Bronchus fibroblast of lung (primary cell): ENCODE measurements at places on chromosomes 5 and 9. TPM values are rescaled to one million over a fixed set of nuclear protein-coding genes. Genes with fewer than 3 reads are reported as not detected.

The RANBP3L gene
- total RNA-seq, result not detected in 2 replicates

The LRRC14B gene
- not detected in 2 replicates for total RNA-seq

The TIFAB gene
- total RNA-seq, result not detected in 2 replicates

The IFNE gene
- 0.17 TPM in 1 of 2 replicates, not detected in the other for total RNA-seq

The BSPRY gene
- total RNA-seq, result not detected in 2 replicates

The FIBCD1 gene
- 7.9 and 11.1 TPM in 2 replicates for total RNA-seq

The PRUNE2 gene
- 3.6 and 4.4 TPM in 2 replicates for total RNA-seq

The AGXT2 gene
- not detected in 2 replicates for total RNA-seq

The ANKDD1B gene
- 0.15 TPM in 1 of 2 replicates, not detected in the other for total RNA-seq

The SERF1A gene
- total RNA-seq, result 1.5 and 5.2 TPM in 2 replicates

The IL13 gene
- total RNA-seq, result not detected in 2 replicates

The CTSV gene
- 0.89 and 1.0 TPM in 2 replicates for total RNA-seq

The DBN1 gene
- 224 and 238 TPM in 2 replicates for total RNA-seq

The SLC36A3 gene
- not detected in 2 replicates for total RNA-seq

The OTP gene
- not detected in 2 replicates for total RNA-seq

The LCN9 gene
- total RNA-seq, result not detected in 2 replicates

The CHSY3 gene
- 1.8 and 2.4 TPM in 2 replicates for total RNA-seq

The FOXB2 gene
- not detected in 2 replicates for total RNA-seq

The FYB1 gene
- not detected in 2 replicates for total RNA-seq

The CSF2 gene
- total RNA-seq, result 0.74 and 0.84 TPM in 2 replicates

The FKBP15 gene
- total RNA-seq, result 11.0 and 15.1 TPM in 2 replicates

The HEMGN gene
- not detected in 2 replicates for total RNA-seq

The SAXO1 gene
- not detected in 2 replicates for total RNA-seq

The SLCO6A1 gene
- total RNA-seq, result not detected in 2 replicates

The LCN15 gene
- total RNA-seq, result not detected in 2 replicates

The RANBP17 gene
- total RNA-seq, result 4.0 and 4.7 TPM in 2 replicates

The TRIP13 gene
- 53.3 and 54.0 TPM in 2 replicates for total RNA-seq

The SLC46A2 gene
- total RNA-seq, result not detected in 2 replicates

The GABRB2 gene
- not detected in 2 replicates for total RNA-seq

The GCNT4 gene
- 0.30 and 0.34 TPM in 2 replicates for total RNA-seq
